Ovary (tissue), 10 donors: ENCODE measurements at places on chromosomes 4 and X.

- DNase-seq, result no peak
Measured at GRCh38 chr4:20422398-20422797, 170.7 kb downstream of the SLIT2 start.

GRCh38 chrX:69116077-69116476 lies 49.2 kb downstream of the PJA1 start:
- DNase-seq, result no peak

- no peak for DNase-seq
Measured at GRCh38 chrX:109384699-109385098, 97.2 kb downstream of the GUCY2F start.

- no peak for DNase-seq
Measured at GRCh38 chr4:184647266-184648053, 1.8 kb downstream of the CASP3 start.

DNA sequence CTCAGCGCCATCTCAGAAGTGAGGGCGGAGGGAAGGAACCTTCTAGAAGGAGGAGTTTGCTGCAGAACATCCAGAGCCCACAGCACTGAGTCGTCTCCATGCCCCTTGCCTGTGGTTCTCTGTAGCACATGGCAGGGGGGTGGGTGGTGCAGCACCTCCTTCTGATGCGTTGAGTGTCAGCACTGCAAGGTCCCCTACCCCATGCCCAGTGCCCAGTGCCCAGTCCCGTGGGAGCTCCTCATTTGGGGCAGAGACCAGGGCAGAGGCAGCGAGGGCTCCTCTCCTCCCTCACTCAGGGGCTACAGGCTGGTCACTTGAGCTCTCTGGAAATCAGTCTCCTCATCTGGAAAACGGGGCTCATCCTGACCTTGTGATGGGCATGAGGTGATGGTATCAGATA lies 78.1 kb downstream of the HTRA3 start:
- DNase-seq, result no peak

DNA sequence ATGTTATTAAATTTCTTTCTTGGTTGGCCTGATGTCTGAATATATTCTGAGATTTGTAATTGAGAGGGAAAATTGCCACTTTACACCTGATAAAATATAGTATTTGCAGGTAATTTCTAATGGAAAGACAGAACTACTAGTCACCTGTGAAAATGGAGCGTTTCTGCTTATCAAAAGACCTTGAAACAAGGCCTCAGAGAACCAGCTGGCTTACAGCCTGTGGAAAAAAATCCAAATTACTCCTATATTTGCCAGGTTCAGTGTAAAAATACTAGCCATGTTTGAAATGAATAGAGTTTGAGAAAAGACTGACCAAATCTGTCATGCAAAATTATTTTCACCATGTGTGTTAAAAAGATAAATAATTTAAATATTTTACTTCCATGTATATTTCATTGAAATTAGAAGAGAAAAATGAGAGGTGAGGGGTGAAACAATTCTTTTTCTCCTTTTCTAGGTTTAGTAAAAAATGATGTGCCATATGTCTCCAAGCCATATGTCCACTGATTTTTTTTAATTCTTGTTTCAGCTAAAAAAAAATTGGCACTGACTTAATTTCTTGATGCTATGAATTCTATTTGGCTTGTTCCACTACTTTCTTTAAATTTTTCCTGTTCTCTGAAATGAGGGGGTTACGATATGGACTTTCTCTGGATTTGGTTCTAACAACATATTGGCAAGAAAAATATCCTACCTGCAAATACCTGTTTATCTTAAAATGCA lies 464.9 kb downstream of the GRXCR1 start:
- no peak for DNase-seq

- DNase-seq, result peak; percentile 23
Measured at GRCh38 chrX:30653415-30654131, at the start of gene GK. GK (plus strand) TSS chrX:30653423; CDS start chrX:30653538, 115 bp downstream.

DNA sequence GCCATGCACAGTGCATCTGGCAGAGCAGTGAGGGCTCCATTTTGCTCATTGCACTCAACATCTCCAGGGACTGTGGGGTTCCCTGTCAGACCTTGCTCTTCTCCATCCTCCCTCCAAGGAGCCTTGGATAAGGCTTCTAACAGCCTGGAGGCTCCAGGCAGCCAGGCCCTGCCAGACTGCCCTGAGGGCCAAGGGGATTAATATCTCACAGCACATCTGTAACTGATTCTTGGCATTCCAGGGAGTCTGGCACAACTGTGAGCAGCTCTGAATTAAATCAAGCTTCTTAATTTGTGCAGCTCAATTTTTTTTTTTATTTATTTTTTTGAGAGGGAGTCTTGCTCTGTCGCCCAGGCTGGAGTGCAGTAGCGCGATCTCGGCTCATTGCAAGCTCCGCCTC lies 224.5 kb upstream of the PGRMC2 start:
- DNase-seq, result no peak

GRCh38 chr4:85058551-85058950 lies 92.1 kb upstream of the WDFY3 start:
- no peak for DNase-seq

DNA sequence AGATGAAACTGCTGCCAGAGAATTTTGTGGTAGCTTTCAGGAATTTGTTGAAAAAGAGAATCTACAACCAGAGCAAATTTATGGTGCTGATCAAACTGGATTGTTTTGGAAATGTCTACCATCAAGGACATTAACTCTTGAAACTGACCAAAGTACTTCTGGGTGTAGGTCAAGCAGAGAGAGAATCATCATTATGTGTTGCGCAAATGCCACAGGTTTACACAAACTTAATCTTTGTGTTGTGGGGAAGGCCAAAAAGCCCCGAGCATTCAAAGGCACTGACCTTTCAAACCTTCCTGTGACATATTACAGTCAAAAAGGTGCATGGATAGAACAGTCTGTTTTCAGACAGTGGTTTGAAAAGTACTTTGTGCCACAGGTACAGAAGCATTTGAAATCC lies 2.1 kb downstream of the TIGD2 start:
- no peak for DNase-seq

- no peak for DNase-seq
Measured at GRCh38 chr4:108144451-108144850, 24.3 kb downstream of the LEF1 start.

- DNase-seq, result no peak
Measured at GRCh38 chr4:42671431-42672194, 14.7 kb upstream of the ATP8A1 start.

GRCh38 chr4:182491719-182492118 lies 248.5 kb downstream of the TENM3 start:
- no peak for DNase-seq

- DNase-seq, result no peak
Measured at GRCh38 chr4:82852751-82853285, 38.1 kb downstream of the SEC31A start.

- no peak for DNase-seq
Measured at GRCh38 chr4:125573368-125573767, 258.6 kb downstream of the FAT4 start.

DNA sequence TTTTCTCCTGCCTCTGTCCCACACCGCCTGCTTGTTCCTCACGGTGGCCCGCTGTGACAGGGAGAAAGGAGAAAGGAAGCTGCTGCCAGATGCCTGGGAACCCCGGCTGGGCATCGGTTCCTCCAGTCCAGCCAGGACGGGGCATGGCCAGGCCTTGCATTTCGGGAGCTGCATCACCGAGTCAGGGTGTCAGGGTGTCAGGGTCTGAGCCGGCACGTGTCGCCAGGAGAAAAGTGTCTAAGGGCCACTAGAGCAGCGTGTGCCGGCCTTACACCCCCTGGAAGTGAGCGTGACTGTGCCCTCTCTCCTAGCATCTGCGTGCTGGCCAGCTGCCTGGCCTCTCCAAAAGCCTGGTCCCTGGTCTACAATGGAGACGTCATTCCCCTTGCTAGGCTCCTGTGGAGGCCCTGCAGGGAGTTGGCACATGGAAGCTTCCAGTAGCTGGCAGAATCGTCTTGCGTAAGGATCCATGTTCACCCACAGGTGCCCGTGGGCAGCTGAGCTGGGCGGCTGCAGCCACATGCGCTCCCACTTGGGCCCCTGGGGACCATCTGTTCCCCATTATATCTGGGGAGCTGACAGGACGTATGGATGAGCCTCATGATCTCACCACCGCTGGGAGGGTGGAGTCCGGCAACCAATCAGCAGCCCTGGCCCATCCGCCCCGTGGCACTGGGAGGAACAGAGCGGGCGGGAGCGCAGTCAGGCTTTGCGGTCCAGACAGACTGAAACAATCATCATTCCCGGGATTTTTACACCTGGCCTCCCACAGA lies 39.9 kb upstream of the HMX1 start:
- DNase-seq, result no peak

- DNase-seq, result no peak
Measured at GRCh38 chrX:125004799-125005198, 314.9 kb upstream of the TEX13C start.

- DNase-seq, result no peak
Measured at GRCh38 chrX:152306331-152306730, 144.8 kb downstream of the GABRA3 start.

DNA sequence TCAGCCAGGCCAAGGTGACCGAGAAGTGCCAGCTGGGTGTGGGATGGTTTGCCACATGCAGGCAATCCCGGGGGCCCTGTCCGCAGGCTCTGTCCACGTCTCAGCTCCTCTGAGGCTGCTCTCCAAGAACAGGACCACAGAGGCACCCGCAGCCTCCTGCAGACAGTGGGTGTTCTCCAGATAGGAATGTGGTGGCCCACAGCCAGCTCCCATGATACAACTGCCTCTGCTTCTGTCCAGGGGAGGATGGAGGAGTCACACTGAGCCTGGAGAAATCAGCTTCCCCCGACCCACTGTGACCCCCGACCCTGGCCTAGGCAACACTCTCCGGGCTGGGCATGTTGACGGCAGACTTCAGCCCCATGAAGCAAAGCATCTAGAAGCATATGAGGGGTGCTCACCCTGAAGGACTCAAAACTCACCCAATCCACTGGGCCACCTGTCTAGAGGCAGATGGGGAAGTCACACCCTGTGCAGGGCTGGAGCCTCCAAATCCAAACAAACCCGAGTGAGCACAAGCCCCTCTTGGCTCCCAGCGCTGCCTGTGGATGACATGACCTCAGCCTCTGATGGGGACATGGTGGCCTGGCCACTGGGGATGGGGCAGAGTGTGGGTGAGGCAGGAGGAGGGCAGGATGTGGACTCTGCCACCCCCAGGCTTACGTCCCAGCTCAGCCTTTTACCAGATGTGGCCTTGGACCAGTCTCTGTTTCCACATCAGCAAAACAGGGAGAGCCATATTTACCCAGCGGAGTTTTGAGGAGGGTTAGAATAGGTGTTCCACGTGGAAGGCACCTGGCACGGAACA lies 102.3 kb downstream of the PSAPL1 start:
- peak; percentile 80 for DNase-seq

DNA sequence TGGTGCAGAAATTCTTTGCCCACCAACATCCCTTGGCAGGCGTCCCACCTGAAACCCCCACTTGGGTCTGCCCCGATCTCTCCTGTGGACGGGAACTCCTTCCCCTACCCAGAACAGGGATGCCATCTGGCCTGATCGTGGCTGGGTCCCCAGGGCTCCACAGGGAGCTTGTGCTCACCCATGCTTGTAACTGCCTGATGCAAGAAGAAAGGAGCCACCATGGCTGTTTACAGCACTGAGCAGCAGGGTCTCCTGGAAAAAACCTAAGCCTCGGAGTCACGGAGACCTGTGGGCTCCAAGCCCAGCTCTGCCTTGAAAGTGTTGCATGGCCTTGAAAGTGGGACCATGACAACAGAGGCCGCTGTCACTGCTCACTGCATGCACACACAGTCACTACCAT lies 101.5 kb upstream of the AFAP1 start:
- no peak for DNase-seq

DNA sequence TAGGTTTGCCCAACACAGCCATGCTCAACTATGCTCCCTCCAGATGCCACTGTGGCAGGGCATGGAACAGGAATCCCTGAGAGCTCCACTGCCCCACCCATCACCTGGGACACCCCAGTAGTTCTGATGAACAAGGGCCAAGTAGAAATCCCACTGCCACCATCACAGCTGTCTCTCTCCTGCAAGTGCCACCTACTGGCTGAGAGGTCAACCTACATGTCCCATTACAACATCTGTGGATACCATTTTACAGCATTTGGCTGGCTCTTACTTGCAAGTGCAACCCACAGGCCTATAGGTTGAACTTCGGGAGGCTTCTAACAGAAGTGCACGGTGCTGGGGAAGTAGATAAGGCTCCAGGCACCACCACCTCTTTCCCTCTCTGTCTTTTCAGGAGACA lies 142.5 kb downstream of the CXXC4 start:
- no peak for DNase-seq

DNA sequence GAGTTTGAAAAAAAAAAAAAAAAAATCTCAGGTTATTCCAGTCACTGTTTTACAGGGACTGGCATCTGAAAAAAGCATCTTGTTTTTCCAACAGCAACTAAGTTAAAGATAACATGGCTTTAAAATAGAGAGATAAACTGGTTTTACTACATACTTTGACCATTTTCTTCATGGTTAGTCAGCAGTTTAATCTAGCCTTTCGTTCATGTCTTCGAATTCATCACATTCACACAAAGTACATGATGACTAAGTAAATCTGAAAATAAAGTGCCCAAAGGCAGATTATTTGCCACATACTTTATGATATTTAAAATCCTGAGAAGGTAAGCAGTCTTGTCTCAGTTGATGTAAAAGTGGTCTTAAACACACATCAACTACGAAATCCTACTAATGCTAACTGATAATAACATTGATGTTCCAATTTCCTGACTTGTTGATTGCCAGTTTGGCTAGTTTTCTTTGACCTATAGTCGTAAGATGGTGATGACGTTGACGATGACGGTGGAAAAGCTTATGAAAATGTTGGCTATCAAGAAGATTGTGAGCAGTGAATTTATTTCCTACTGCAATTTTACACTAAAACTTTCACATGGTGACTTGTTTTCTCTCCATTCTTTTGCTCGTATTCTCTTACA lies 540.5 kb upstream of the BOD1L1 start:
- DNase-seq, result no peak

DNA sequence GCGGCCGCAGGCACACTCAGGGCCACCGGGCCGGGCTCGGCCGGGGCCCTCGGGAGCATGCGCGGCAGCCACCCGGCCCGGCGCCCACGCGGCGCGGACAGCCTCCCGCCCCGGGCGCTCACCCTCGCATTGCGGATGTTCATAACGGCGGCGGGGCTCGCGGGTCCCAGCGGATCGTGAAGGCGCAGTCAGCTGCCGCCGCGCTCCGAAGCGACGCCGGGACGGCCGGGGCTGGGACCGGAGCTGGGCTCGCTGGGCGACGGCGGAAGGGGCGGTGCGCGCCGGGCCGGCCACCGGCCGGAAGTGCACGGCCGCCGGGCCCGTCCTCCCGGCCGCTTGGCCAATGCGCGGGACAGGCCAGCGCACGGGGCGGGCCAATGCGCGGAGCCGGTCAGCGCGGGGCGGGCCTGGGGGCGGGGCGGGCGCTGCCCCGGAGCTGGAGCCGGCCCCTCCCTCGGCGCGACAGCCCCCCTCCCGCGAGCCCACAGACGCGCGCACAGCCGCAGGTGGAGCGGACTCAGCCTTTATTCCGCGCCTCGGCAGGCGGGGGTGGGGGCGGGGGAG lies at the start of gene NAA10:
Gene NAA10, minus strand, starts transcription at position 276 of the 564 bp plus-strand sequence. Its CDS starts 133 bp downstream, at position 143.
- peak; percentile 72 for DNase-seq

GRCh38 chr4:106473515-106473914 lies 104.9 kb upstream of the GIMD1 start:
- DNase-seq, result no peak

DNA sequence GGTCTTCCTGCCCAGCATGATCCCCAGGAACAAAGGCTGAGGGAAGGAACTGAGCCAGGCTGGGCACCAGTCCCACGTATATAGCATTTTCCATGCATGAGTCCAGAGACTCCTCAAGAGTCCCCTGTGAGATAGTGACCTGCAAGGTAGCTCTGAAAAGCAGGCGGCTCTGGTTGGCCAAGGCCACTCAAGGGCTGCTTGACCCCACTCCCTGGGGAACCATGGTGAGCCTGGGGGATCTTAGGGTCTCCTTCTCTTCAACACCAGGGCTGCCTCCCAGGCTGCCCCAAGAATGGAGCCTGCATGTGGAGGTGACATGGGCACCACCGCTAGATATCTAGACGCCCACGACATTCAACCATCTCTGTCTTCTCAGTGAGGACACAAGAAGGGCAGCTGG lies 79.2 kb downstream of the SLC2A9 start:
- DNase-seq, result no peak
